ENCODE measurements at places on chromosomes 1 and 21.

- no peak for DNase-seq
Observed at GRCh38 chr1:15070145-15070748, 83.3 kb upstream of the TMEM51 start.

- DNase-seq, result no peak
Observed at GRCh38 chr1:232143315-232143886, 486.5 kb downstream of the SIPA1L2 start.

GRCh38 chr1:85275701-85276214 is 674 bp downstream of the BCL10 start:
- DNase-seq, result no peak

DNA sequence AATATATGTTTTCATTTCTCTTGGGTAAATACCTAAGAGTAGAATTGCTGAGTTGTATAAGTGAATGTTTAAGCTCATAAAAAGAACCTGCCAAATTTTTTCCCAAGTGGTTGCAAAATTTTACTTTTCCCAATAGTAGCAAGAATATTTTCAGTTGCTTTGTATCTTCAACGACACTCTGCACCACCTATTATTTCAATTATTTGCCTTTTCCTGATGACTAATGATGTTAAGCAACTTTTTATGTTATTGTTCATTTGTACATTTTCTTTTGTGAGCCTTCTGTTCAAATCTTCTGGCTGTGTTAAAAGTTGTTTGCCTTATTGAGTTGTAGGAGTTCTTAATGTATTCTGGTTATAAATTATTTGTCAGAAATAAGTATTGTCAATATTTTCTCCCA is 299.1 kb upstream of the NRIP1 start:
- DNase-seq, result no peak

GRCh38 chr1:100290291-100290690 is 24.3 kb downstream of the RTCA start:
- no peak for DNase-seq

DNA sequence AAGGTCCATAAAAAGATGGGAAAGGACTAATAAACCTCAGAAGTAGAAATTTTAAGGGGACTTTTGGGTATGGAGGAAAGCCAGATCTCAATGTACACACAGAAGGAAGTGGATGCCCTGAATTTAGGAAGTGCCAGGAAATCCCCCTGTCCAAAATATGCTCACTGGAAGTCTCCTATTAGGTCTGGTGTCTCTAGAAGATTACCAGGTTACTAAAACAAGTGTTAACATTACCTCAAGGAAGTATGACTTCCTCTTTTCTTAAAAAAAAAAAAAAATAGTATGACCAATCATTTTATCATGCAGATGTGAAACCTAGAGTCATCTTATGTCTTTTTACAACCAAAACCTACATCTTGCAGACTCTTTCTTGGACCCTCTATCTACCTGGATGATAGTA is 30.7 kb downstream of the CD58 start:
- DNase-seq, result no peak

GRCh38 chr1:199976496-199977144 is 50.9 kb upstream of the NR5A2 start:
- DNase-seq, result no peak

DNA sequence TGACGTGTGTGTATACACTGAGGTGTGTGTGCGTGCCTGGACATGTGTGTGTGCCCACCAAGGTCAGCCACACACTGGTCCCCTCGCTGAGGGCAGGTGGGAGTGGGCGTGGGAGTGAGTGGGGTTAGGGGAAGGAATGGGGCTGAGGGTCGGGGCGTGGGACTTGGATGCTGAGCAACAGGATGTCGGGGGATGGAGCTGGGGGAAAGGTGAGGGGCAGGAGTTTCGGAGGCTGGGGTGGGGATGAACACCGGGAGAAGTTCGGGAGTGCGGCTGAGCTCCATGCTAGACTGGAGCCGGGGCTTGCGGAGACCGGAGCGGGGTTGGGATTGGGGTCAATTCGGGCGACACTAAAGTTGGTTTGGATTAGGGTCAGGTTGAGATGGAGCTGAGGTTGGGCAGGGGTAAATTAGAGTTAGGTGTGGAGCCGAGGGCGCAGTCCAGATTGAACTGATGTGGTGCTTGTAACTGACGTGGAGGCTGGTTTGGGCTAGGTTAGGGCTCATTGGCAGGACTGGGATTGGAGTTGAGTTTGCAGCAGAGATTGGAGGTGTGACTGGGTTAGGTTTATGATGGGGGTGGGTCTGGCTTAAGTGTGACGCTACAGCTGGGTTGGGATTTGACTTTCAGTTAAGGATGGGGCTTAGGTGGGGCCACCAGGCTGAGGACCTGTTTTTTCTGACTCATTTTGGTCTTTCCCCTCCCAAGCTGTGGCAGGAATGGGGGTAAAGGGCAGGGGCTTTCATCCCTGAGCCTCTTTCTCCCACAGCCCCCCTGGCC is 3.3 kb upstream of the GUCA2A start:
- no peak for DNase-seq

DNA sequence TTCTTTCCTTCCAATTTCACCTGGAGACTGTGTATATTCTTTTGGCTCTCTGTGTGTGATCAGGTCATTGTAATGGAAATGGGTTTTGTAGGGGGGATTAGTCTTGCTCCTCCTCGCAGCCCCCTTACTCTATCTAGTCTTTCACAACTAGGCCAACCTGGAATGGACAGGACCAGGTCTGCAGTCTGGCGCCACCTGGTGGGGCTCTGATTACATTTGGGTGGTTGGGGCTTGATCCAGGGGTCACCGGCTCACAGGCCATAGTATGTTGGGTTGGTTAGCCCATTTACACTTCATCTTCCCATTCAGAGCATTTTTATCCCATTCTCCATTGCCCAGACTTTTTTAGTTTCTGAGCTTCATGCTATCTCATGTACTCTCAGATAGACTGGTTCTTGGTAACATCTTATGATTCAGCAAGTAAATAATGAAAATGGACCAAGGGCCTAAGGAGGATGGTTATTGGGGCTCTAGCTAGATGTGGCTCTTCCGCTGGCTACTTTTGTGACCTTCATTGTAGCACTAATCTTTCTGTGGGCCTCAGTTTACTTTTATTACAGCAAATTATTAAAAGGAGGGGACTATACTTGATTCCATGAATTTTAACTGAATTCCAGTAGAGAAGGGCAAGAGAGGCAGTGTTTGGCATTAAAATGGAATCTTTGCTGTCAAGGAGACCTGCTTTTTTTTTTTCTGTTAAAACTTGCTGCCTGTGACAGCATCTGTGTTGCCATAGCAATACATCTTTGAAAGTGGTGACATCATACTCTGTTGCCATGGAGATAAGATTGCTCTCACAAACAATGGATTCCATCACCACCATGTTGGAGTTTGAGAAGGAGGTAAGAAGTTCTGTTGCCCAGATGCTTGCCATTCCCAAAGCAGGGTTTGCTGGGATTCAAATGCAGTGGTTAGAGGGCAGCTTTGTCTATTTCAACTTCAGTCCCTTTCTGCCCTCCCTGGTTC is 150.1 kb downstream of the PLXNA2 start:
- peak; percentile 55 for DNase-seq

DNA sequence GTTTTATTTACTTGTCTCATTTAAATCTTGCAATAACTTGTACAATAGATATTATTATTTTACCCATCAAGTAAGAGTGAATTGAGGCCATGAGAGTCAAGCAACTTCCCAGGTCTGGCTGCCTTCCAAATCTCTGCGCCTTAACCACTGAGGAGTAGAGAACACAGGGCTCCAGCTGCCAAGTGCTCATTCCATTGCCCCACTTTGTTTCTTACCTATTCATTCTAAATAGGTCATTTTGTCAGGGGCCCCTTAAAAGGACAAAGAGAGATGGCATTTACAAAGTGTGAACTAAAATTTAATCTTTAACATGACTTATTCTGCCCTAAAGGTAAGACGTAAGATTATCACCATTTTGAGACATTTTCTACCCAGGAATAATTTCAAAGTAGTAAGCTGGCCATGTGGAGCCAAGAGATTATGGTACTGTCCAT is 3.5 kb downstream of the PPP1R15B start:
- peak; percentile 74 for DNase-seq
